Thoracic aorta (tissue), 2 donors: ENCODE measurements at places on chromosomes 3 and 15.

GRCh38 chr3:11288021-11288491 lies 15.9 kb downstream of the ATG7 start:
- no peak for DNase-seq

DNA sequence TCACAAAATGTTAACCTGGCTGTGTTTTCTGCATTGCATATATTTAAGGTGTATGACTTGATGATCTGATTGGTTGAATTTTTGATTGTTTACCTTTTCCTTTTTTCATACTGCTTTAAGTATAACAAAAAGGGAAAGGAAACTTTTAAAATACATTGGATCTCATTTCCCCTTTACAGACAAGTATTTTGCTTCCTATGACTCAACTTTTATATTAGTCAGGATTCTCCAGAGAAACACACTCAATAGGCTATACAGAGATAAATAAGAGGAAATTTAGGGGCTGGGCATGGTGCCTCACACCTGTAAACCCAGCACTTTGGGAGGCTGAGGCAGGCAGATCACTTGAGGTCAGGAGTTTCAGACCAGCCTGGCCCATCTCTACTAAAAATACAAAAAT lies 205.8 kb downstream of the TJP1 start:
- DNase-seq, result no peak

DNA sequence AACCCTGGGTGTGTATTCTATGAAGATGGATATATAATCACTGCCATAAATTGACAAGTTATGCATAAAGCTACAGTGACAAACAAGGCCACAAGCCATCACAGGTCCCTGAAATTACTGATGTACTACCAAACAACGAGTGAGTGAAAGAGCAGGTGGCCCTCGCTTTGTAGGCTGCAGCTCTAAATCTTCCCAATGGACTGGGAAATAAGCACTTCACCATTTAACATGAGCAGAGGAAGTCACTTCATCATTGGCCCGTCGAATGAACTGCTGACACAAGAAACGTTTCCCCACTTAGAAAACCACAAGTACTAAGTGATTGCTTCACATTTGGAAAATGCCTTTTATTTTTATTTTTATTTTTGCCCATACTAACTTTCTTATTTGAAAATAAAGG lies 218.0 kb downstream of the ZNF385D start:
- no peak for DNase-seq

- no peak for DNase-seq
These were observed 37.9 kb downstream of the CMTM8 start for GRCh38 chr3:32276279-32276841.

DNA sequence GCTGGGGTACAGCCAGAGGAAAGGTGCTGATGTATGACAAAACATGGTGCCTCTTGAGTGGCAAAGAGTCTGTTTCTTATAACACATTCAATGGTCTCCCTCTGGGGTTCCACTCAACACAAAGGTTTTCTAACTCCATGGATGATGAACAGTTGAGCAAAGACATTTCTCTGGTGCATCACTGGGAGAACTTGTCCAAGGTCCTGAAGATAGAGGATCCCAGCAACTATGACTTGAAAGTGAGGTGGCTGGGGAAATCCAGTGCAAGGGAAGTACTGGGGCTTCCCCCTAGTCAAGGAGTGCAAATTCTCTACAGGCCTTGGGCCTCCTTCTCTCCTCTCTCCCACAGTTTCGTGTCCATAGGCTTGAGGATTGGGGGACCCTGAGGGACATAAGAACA lies 431.1 kb downstream of the WDR72 start:
- DNase-seq, result no peak
